Suppressor macrophage (primary cell): ENCODE measurements at places on chromosomes 3 and 15.

GRCh38 chr3:9448071-9448470 is 50.7 kb downstream of the SETD5 start:
- no peak for DNase-seq

DNA sequence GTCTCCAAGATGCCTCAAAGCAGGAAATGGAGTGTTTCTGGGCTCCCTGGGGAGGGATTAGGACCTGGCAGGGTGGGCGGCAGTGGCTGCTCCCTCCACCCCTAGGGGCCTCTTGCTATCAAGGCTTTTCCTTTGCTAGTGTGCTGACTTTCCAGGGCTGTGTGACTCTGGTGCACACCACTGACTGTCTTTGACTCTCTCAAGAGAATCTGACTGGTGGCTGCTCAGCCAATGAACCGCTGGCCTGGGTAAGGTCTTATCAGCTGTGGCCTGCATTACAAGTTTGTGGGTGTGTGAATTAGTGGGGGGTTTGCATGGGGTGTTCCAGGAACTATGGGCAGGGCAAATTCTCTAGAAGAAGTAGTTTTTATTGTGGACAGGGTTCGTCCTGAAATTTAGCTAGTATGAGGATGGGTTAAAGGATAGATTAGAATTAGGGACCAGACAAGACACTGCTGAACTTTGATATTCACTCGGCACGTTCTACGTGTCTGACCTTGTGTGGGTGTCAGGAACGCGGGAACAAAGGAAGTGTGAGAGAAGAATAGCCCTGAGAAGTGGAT is 29.5 kb downstream of the SIAH2 start:
- no peak for DNase-seq

DNA sequence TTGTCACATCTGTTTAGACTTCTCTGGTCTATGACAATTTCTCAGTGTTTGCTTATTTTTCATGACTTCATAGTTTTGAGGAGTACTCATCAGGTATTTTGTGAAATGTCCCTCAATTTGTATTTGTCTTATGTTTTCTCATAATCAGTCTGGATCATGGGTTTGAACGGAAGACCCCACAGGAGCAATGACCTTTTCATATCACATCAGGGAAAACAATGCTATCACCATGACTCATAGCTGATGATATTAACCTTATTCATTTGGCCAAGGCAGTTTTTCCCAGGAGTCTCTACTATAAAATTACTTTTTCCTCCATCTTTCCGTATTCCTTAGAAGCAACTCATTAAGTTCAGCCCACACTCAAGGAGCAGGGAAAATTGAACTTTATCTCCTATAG is 32.7 kb downstream of the AADACL2 start:
- DNase-seq: no peak

- no peak for DNase-seq
Measured at GRCh38 chr15:62788224-62788623, 254.3 kb upstream of the TPM1 start.

GRCh38 chr3:31166249-31166885 is 271.9 kb upstream of the GADL1 start:
- no peak for DNase-seq

GRCh38 chr15:49212897-49213296 is 42.9 kb downstream of the GALK2 start:
- DNase-seq: no peak

DNA sequence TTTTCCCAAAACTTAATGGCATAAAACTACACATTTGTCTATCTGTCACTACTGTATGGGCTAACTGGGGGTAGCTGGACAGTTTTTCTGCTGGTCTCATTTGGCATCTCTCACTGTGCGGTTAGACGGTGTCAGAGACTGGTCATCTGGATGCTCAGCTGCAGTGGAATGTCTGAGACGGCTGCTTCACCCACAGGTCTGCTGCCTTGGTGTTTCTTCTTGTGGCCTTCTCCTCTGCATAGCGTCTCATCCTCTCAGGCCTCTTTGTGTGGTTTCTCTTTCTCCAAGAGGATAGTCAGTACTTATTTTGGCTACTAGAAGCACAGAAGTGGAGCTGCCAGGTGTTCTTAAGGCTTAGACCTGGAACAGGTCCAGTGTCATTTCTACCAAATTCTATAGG is 35.9 kb upstream of the GOLGA6L9 start:
- DNase-seq: no peak

GRCh38 chr3:46995901-46996562 is 16.6 kb downstream of the NBEAL2 start:
- no peak for DNase-seq

DNA sequence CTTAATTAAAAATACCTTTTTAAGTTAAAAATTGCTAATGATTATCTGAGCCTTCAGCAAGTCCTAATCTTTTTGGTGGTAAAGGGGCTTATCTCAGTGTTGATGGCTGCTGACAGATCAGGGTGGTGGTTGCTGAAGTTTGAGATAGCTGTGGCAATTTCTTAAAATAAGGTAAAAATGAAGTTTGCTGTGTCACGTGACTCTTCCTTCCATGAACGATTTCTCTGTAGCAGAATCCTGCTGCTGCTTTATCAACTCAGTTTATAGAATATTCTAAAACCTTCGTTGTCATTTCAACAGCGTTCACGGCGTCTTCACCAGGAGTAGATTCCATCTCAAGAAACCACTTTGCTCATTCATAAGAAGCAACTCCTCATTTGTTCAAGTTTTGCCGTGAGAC is 110.1 kb downstream of the SUCNR1 start:
- DNase-seq: no peak

DNA sequence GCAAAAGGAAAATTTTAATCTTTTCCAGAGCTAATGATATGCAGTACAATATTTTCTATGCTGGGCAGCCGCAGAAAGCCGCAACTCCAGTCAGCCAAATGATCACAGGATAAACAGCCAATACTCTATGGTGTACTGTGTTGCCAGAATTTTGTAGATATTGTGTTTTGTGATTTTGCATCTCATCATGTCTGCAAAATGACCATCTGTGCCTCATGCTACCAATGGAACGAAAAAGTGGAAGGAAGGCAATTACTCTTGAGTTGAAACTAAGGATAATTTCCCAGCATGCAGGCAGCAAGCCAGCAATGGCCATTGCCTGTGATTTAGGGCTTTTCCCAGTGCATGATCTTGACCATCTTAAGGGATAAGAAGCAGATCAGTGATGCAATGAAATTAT is 891.9 kb downstream of the PLOD2 start:
- DNase-seq: no peak

GRCh38 chr3:14706096-14706495 is 31.2 kb downstream of the C3orf20 start:
- no peak for DNase-seq

DNA sequence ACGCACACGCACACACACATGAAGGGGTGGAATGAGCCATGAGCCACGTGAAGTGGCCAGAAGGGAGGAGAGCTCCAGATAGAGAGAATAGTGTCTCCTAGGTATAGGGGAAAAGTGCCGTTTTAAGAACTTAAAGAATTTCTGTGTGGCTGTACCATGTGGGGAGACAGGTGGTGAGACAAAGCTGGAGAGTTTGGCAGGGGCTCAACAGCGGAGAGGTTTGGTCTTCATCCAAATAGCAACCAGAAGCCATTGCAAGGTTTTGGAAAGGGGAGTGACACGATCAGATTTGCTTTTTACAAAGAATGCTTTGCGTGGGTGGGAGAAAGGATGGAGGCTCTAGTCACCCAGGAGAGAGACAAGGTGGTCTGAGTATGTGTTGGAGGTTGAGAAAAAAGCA is 146.0 kb downstream of the IL20RB start:
- no peak for DNase-seq

DNA sequence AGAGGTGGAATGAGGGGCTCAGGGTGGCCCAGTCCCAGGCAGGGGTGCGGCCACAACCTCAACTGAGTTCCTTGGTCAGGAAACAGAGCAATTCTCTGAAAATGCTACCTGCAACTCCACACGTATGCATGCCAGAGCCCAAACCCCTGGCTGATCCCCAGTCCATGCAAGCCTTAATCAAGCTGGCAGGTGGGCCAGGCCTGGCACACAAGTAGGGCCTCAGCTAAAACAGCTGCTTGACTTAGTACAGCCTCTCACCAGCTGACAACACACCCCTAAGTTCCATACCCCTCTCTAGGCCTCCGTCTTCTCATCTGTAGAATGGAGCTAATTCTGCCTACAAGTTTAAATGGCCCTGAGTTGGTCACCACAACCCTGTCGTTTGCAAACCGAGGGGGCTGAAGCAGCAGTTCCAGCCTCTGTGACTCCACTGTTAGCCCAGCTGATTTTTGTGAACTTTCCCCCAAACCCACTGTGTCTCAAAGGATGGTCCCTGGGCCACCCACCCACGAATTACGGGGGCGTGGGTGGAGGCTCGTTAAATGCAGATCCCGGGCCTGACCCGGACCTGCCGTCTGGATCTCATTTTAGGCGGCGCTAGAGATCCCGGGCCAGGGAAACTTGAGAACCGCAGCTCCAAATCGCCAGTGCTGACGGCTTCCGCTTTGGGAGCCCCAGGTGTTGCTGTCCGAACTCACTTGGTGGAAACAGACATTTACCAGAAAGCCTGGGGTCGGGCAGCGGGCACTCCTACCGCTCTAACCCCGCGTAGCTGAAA is 927 bp downstream of the CHDH start:
- peak; percentile 47 for DNase-seq

- DNase-seq: no peak
Measured at GRCh38 chr3:126184465-126185000, 4.1 kb upstream of the ALDH1L1 start.

GRCh38 chr3:118941236-118941635 is 93.4 kb downstream of the IGSF11 start:
- DNase-seq: no peak

DNA sequence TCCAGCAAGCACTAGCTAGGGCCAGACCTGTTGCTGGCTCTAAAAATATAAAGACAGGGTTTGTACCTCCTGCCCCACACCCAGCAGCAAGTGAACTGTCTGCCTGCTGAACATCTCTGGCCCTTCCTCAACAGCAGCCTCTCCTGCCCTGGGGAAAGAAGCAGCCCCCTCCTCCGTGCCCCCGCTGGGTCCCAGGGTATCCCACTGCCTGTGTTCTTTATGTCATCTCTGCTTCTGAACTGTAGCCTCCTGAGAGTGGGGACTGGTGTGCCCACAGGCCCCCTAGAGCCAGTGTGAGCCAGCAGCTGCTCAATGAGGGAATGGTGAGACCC is 54.5 kb downstream of the ACAD9 start:
- no peak for DNase-seq

GRCh38 chr3:38657369-38657768 is 7.9 kb upstream of the SCN5A start:
- no peak for DNase-seq

DNA sequence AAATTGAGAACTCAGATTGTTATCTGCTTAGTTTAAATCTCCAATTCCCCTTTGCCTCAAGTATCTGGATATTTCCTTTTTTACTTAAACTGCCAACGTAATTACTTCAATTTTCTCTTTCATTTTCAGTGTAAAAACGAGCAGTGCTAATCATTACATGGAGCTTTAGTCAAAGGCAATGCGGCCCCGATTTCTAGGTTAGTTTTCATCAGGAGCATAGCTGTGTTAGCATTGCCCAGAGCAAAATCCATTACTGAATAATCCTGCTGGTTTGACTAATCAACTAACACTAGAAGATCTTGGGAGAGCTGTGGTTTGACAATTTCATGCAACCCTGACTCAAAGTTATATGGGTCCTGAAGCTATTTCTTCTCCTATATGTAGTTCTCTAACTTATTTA is 46.2 kb downstream of the ZPLD1 start:
- DNase-seq: no peak

DNA sequence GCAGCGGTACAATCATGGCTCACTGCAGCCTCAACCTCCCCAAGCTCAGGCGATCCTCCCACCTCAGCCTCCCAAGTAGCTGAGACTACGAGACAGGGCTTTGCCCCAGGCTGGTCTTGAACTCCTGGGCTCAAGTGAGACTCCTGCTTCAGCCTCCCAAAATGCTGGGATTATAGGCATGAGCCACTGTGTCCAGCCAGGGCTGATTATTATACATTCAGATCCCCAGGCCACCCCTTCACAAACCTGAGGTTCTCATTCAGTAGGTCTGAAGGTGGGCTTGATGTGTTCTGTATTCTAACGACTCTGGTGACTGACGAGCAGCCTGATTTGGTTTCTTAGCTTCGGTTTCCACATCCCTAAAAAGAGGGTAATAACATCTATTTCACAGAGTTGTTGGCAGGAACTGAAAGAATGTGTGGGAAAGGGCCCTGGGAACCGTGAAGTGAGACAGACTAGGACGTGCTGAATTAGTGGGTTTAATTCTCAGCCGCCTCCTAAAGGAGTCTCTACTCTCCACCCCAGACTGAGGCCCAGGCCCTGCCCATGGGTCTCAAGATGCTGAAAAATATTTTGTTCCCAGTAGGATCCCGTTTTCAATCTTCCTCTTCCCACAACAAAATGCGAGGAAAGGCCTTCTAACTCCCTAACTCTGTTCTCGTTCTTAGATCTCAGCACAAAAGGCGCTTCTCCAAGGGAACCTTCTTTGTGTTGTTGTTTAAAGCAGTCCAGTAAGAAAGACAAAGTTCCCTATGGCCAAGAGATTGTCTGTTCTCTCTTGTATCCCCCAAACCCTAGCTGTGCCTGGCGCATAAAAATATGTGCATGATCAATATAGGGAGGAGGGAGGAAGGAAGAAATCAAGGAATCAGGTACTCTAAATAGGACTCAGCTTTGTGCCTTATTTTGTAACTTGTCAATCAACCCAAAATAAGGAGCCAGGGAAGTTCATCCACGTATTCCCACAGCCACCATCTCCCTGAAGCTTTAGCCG is 210.0 kb upstream of the TOPAZ1 start:
- no peak for DNase-seq

GRCh38 chr15:31042751-31043150 is 51.3 kb upstream of the MTMR10 start:
- DNase-seq: no peak
